ENCODE measurements at places on chromosomes 6 and 20.

DNA sequence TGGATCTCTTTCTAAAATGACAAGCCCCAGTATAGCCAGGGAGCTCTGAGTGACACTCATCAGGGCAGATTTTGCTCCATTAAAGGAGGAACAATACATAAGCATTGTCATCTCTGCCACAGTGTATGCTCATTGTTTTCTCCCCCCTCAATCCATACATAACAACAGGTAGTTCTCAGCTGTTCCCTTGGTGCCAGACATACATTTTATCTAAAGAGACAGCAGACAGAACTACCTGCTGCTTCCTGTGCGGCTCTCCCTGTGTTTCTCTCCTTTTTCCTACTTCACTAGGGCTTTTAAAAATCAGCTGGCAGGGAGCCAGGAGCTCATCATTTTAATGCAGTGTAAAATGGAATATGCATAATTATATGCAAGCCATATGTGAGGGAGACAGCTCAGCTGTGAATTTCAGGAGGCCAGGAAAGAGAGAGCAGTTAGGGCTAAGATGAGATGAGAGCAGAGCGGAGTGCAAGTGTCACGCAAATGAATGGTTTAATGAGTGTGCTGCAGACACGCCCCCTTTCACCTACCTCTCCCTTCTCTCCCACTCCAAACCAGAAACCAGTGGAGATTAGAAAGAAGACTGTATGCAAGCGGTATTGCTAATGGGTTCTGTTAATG, 96.0 kb downstream of the SOBP start:
- DNase-seq: no peak

- no peak for DNase-seq
Observed at GRCh38 chr20:5061213-5061612, 58.5 kb downstream of the PCNA start.

GRCh38 chr6:34234667-34235306, 1.9 kb upstream of the HMGA1 start:
- DNase-seq: no peak

DNA sequence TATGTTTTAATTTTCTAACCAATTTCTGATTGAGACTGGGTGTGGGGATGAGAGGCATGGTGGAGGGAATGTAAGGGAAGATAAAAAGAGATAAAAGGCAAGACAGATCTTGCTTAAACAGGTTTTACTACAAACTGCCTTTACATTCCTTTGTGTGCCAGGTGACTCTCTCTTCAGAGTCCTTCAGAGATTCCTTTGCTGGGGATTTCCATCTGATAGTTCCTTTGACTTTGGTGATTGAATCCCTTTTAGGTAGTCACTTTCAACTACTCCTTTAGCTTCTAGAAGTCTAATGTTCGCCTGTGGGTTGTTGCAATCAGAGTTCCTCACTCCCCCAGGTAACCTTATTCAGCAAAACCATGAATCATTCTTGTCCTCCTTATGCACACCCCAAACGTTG, 283.3 kb upstream of the MANEA start:
- no peak for DNase-seq

- DNase-seq: no peak
Observed at GRCh38 chr6:155660251-155660977, 204.8 kb upstream of the NOX3 start.

DNA sequence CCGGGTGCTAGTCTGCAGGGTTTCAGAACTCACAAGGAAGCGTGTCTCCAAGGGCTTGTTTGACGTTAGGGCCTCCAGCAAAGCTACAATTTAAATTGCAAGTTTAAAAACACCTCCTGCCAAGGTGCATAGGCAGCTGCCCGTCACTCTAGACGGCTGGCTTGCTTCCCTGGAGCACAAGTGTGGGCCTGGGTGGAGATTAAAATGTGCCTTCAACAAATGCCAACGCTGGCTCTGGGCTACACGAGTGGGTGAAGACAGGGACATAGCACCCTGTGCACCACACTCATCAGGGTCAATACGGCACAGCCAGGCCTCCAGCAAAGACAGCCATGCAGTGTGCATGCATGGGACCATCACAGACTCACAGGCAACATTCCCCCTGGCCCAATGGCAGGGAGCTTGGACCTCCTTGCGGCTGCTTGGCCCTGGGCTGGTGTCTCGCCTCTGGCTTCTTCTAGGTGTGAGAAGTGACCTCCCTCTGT, 48.4 kb upstream of the FRMD1 start:
- DNase-seq: no peak

Data from GM04504 (cell line).